Kidney (tissue), 22 donors: ENCODE measurements at places on chromosomes 6 and 20. TPM values are rescaled to one million over a fixed set of nuclear protein-coding genes. Genes with fewer than 3 reads are reported as not detected.

Gene ZC3H12D
- 3.7 TPM for total RNA-seq

Gene MOG
- not detected for total RNA-seq

- no peaks in the 10 kb centered on the region for H3K4me1 ChIP-seq
- no peak overlapping the region for H3K4me3 ChIP-seq
- no peaks in the 10 kb centered on the region for H3K36me3 ChIP-seq
- H3K27me3 ChIP-seq = no peaks in the 10 kb centered on the region
Measured at GRCh38 chr6:129073691-129074395, 190.9 kb downstream of the LAMA2 start.

- no peak overlapping the region for H3K4me3 ChIP-seq
- H3K36me3 ChIP-seq = no peaks in the 10 kb centered on the region
- H3K27ac ChIP-seq = no peak overlapping the region
Measured at GRCh38 chr6:84074988-84075781, 41.6 kb downstream of the MRAP2 start.

GRCh38 chr6:111806561-111807497 lies 66.4 kb downstream of the FYN start:
- no peaks in the 10 kb centered on the region for H3K27me3 ChIP-seq
- no peak overlapping the region for H3K4me3 ChIP-seq
- no peaks in the 10 kb centered on the region for H3K36me3 ChIP-seq
- no peak for DNase-seq

DNA sequence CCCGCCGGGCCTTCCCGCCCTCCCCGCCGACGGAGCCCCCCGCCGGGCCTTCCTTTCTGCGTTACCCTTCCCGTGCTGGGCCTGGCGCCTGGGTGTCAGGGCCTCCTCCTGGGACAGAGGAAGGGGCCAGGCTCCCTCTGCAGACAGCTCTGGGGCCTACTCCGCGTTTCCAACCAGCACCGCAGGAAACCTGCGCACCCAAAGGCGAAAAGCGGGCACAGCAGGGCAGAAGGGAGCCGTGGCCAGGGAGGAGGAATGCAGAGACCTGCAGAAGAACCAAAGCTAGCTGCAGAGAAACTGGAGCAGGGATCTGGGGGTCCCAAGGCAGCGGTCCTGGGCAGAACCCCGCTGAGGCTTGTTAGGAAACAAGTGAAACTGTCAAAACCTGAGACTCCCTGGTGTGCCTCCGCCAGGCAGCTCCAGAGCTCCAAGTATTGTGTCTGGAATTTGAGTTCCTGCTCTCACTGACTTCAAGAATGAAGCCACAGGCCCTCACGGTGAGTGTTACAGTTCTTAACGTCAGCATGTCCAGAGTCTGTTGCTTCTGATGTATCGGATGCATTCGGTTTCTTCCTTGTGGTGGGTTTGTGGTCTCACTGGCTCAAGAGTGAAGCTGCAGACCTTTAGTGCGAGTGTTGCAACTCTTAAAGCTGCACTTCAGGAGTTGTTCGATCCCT lies 33.3 kb downstream of the IRF4 start:
- H3K4me1 ChIP-seq = no peaks in the 10 kb centered on the region
- H3K27ac ChIP-seq = no peak overlapping the region
- DNase-seq = no peak
- no peak overlapping the region for H3K4me3 ChIP-seq
- H3K27me3 ChIP-seq = no peaks in the 10 kb centered on the region

GRCh38 chr20:38113401-38114325 lies 51.4 kb downstream of the TGM2 start:
- H3K36me3 ChIP-seq = no peaks in the 10 kb centered on the region
- no peak overlapping the region for H3K4me3 ChIP-seq
- H3K27ac ChIP-seq = no peak overlapping the region

DNA sequence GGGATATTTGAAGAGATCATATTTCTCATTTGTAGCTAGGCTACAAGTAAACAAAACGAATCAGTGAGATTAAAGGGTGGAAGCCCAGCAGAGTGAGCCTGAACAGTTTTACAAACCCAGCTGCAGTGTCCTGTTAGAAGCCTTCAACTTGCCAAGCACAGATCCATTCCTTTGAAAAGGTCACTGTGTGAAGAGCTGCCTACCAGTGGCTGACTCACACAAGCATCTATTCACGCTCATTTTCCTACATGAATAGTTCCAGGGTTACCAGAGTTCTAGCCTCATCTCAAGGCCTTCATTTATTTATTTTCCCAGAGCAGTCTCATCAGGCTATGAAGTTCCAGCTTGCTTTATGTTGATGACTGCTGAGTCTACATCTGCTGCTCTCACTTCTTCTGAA lies 25.7 kb upstream of the MLIP start:
- H3K4me1 ChIP-seq = no peaks in the 10 kb centered on the region
- no peaks in the 10 kb centered on the region for H3K27me3 ChIP-seq
- DNase-seq = no peak

- H3K4me3 ChIP-seq = no peak overlapping the region
- no peak for DNase-seq
- H3K27ac ChIP-seq = no peak overlapping the region
- no peaks in the 10 kb centered on the region for H3K27me3 ChIP-seq
- no peaks in the 10 kb centered on the region for H3K36me3 ChIP-seq
Measured at GRCh38 chr20:1841554-1842140, 53.6 kb upstream of the SIRPA start.
